Activated CD4-positive, alpha-beta T cell treated with anti-CD3 and anti-CD28 coated beads, Interleukin-2, amount 10 ng/mL, durations not matched to agents 7 days and 5 days (primary cell): ENCODE measurements at places on chromosomes 4 and X.

- DNase-seq = no peak
These were observed 14.3 kb upstream of the IL21 start for GRCh38 chr4:122635205-122635604.

GRCh38 chrX:40140706-40141499 is 43.1 kb upstream of the BCOR start:
- DNase-seq = no peak

DNA sequence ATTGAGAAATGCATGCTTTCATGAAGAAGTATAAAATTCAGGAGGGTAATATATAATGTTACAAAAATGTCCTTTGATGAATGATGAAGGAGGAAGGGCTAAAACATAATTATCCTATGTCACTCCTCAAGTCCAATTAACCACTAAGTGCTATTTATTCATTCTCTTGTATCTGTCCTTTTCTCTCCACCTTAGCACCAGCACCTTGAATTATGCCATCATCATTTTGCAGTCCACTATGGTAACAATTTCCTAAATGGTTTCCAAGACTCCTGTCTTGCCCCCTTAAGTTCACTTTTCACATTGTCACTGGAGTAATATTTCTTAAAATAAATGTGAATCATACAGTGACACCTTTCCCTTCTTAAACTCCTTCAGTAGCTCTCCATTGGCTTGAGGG is 756.3 kb downstream of the STPG2 start:
- DNase-seq = no peak

DNA sequence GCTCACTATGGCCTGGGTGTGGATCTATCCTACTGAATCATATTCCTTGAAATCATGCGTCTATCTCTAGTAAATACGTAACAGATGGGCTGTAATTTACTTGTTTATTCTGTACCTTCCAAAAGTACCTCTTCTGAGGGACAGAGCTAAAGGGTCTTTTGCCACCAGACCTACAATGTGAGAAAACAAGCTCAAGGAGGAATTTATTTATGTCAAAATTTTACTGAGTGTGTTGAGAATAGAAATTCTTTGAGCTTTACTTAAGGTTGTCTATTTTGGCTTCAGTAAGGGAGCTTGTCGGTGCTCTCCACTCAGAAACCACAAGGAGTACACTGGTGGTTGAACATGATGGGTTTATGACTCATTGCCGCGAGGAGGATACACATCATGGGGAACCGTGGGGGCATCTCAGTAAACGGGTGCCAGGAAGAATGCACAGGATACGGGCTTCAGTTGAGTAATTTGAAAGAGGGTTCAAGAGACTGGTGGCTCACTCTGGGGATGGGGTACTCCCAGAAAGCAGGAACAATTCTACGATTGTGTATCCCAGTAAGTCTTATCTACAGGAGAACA is 3.0 kb downstream of the ANK2 start:
- DNase-seq = peak; percentile 6

DNA sequence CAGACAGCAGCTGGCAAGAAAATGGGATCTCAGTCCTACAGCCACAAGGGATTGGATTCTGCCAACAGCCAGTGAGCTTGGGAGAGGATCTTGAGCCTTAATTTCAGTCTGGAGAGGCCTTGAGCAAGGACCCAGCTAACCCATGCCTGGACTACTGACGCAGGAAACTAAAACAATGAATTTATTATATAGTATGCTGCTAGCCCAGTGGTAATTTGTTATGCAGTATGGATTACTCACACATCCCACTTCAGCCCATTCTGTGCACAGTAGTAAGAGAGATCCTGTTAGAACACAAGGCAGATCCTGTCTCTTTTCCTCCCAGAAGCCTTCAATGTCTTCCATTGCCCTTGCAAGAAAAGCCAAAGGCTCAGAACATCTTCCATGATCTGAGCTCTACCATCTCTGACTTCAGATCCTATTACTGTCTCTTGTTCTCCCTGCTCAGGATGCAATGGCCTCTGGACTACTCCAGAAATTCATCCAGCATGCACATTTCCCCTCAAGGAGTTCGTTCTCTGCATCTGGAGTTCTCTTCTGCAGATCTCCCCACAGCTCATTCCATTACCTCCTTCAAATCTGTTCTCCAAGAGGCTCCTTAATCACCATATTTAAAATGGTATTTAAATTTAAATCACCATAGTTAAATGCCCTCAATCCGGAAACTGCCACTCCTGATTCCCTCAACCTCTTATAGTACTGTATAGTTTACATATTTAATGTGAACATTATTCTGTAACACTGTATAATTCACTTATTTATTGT is 27.6 kb downstream of the SMIM20 start:
- no peak for DNase-seq

DNA sequence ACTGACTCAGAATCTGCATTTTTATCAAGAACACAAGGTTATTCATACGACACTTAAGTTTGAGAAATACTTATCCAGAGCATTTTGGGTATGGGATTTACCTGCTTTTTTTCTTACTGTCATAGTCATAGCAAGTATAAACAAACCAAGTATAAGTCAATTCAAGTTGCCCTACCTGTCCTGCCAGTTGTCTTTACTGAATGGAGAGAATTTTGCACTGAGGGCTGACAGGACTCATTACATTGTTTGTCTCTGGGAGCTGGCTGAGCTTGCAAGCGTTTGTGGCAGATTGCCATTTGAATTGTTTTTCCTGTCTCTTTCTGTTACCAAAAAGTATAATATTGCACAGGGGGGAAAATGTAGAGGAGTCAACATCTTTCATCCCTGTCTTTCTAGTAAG is 278.9 kb upstream of the MAGEC2 start:
- no peak for DNase-seq
